Muscle of leg (tissue), 16 donors: ENCODE measurements at places on chromosomes 3 and 15.

- DNase-seq: no peak
Measured at GRCh38 chr15:88487796-88488523, 20.5 kb downstream of the MRPS11 start.

DNA sequence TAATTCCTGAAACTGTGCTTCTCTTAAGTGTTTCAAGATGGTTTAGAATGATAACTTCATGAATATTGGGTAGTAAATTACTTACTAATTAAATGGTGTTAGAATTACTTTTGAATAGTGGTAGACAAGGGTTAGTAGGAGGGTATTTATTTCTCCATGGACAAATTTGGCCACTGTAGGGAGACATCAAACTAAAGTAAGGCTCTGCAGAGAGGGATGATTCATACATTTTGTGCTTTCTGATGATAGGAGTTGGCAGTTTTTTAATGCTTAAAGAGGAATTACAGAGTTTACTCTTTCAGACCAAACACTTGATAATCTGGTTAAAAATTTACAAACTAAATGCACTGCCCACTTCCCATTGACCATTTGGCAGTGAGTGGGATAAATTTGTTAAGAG is 127.6 kb downstream of the NAALADL2 start:
- no peak for DNase-seq

DNA sequence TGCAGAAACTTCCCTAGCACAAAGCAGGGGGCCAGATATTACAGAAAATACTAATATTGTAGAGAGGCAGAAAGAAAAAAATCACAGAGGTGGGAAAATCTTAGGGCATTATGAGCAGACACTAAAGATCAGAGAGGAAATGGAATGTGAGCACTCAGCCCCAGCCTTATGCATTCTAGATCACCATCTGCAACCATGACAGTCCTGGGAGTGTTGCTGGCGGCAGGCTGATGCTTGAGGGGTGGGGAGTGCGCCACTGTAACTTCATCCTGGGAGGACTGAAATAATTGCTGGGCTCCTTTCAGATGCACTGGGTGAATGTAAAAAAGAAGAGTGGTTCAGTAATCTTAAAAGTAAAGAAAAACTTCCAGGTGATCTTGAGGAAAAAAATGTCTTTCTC is 427.6 kb upstream of the SEMA6D start:
- DNase-seq: no peak

DNA sequence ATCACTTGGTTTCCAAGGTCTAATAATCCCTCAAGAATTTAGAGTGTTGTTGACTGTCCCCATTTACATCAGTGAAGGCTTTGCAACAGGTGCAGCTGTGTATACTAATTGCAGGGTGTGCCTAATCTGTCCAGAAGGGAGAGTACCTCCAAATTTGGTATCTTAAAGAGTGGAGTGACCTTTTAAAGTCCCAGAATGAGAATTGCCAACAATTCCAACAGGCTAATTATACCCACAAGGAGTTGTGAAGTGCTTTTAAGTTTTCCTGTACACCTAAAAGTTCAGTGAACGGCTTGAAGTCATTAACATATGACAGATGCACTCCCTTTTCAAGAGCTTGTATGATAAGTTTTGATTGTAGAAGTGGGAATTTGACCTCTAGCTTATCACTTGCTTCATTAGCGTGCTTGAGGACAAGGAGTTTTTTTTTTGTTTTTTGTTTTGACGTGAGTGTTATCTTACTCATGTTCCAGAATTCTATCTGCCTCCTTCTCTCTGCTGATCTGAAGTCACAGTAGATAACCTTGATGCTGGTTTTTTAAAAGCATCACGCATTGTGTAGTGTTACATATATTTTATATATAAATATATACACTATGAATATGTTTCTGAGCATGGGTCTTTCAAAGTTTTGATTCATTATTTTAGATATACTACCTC is 26.3 kb downstream of the CDIN1 start:
- peak; percentile 46 for DNase-seq

- no peak for DNase-seq
Measured at GRCh38 chr15:72690938-72691337, 4.9 kb downstream of the BBS4 start.

DNA sequence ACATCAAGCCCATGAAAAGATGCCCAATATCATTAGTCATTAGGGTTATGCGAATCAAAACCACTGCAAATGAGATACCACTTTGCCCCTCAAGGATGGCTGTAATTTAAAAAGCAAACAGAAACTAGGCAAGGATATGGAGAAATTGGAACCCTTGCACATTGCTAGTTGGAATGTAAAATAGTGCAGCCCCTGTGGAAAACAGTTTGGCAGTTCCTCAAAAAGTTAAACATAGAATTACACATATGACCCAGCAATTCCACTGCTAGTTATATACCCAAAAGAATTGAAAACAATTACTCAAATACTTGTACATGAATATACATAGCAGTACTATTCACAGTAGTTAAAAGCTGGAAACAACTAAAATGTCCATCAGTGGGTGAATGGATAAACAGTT is 186.8 kb upstream of the CGNL1 start:
- peak; percentile 74 for DNase-seq

DNA sequence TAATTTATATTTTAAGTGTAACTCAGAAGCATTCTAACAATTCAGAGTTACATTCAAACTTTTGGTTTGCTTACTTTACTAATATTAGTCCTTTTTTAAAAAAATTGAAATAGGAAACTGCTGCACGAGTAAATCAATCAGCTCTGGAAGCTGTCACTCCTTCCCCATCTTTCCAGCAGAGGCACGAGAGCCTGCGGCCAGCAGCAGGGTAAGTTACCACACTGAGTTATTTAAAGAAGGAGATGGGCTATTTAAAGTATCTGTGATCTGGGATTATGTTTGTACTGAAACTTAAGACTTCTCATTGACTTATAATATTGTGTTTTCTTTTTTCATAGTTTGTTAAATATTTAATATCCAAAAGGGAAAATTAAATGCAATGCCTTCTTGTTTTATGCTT is 29.3 kb downstream of the APPL1 start:
- no peak for DNase-seq

DNA sequence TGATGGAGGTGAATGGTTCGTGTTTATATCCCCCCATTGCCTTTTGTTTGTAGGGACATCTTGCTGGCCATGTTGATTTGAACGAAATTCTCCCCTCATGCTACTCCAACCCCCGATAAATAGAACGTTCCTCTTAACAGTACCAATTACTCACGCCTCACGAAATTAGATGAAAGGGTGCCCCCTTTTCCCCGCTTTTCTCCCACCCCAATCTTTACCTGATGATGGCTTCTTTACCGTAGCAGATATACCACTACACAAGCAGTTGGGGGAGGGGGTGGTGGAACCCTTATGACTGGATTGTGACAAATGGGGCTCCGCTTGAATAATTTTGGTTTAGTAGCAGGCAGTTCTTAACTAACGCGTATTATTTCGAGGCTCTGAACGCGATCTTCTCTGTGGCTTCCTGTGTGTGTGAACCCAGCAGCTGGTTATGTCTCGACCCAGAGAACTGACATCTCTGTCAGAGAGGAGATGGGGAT is 1.1 kb downstream of the PIAS1 start:
- DNase-seq: peak; percentile 64

DNA sequence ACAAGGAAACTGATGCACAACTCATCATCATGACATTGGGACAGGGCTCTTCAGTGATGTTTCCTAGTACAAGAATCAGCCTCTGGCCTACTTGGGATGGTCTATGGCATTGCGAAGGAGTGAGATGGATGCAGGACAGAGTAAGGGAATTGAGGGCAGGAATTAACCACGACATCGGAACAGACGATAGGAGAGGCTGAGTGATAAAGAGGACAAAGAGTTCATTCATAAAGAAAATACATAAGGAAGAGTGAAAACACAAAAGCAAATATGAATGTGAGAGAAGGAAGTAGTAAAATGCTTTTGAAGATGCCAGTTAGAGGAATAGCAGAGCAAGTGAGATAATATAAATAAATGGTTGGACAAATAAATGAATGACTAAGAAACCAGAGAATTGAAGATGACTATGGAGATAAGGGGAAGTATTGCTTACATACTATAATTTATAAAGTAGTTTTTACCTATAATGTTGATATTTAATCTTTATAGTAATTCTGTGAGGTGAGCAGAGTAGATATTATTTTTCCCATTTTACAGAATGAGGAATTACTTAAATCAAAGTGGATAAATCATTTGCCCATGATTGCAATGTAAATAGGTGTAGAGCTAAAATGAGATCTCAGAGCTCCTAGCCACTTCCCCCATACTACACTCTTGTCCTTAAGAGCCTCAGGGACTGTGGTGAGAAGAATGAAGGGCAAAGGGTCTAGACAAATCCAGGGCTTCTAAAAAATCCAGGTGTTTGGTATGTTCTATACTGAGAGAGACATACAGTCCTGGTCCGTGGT is 203.3 kb downstream of the DTWD1 start:
- no peak for DNase-seq
